ENCODE measurements at places on chromosomes 12 and 14.

GRCh38 chr14:65075628-65076325, 26.5 kb downstream of the MAX start:
- DNase-seq: no peak

- DNase-seq: no peak
Measured at GRCh38 chr12:22994316-22994675, 369.3 kb downstream of the ETNK1 start.

- no peak for DNase-seq
Measured at GRCh38 chr14:55662752-55663151, 82.7 kb downstream of the KTN1 start.

GRCh38 chr14:45332360-45332988, 79.5 kb upstream of the MIS18BP1 start:
- DNase-seq: no peak

GRCh38 chr14:36988989-36989388, 183.4 kb downstream of the SLC25A21 start:
- DNase-seq: no peak

All from RWPE2 (cell line).